Hepatic stellate cell (primary cell): ENCODE measurements at places on chromosomes 1 and 21.

DNA sequence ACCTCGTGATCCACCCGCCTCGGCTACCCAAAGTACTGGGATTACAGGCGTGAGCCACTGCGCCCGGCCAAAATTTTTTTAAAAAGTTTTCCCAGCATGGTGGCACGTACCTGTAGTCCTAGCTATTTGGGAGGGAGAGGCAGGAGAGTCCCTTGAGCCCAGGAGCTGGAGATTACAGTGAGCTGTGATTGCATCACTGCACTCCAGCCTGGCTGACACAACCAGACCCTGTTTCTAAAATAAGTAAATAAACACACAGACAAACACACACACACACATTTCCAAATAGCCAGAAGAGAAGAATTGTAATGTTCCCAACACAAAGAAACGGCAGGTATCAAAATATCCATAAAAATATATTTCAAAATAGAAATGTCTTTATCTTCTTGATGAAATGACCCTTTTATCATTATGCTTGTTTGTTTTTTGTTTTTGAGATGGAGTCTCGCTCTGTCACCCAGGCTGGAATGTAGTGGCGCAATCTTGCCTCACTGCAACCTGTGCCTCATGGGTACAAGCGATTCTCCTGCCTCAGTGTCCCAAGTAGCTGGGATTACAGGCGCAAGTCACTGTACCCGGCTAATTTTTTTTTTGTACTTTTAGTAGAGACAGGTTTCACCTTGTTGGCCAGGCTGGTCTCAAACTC is 9.3 kb downstream of the HES2 start:
- no peak for DNase-seq

GRCh38 chr1:182394055-182394775 is 2.6 kb upstream of the GLUL start:
- no peak for DNase-seq

DNA sequence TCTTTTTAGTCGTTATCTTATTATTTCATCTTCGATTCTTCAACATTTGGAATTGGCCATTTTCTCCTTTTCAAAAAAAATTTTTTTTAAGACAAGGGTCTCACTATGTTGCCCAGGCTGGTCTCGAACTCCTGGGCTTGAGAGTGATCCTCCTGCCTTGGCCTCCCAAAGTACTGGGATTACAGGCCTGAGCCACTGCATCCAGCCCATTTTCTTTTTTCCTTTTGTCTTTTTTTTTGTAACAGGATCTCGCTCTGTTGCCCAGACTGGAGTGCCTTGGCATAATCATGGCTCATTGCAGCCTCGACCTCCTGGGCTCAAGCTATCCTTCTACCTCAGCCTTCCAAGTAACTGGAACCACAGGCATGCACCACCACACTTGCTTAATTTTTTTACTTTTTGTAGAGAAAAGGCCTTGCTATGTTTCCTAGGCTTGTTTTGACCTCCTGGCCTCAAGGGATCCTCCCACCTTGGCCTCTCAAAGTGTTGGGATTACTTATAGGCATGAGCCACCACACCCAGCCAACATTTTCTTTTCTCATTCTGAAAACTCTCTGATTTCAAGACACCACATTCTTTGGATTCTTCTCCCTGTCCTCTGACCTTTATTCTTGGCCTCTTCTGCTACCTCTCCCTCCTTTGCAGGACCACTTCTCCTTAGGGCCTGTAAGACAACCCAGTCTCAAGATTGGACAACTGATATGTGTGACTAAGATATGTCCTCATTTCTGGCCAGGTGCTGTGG is 6.0 kb upstream of the MAP1LC3C start:
- no peak for DNase-seq

DNA sequence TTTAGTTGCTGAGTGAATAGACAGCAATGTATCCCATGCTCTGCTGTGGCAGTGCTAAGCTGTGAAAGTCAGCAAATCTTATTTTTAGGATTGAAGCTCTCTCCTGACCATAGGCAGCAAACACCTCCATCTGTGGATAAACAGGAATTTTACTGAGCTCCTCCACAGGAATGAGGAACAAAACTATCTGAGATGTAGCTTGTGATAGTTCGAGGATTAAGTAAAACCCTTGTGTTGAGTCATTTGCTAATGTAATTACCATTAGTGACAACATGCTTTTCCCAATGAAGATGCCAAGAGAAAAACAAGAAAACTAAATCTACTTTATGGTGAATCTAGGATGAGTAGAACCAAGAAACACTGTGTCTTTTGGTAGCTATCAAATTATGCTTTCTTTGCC is 122.7 kb downstream of the CLEC20A start:
- DNase-seq = no peak

DNA sequence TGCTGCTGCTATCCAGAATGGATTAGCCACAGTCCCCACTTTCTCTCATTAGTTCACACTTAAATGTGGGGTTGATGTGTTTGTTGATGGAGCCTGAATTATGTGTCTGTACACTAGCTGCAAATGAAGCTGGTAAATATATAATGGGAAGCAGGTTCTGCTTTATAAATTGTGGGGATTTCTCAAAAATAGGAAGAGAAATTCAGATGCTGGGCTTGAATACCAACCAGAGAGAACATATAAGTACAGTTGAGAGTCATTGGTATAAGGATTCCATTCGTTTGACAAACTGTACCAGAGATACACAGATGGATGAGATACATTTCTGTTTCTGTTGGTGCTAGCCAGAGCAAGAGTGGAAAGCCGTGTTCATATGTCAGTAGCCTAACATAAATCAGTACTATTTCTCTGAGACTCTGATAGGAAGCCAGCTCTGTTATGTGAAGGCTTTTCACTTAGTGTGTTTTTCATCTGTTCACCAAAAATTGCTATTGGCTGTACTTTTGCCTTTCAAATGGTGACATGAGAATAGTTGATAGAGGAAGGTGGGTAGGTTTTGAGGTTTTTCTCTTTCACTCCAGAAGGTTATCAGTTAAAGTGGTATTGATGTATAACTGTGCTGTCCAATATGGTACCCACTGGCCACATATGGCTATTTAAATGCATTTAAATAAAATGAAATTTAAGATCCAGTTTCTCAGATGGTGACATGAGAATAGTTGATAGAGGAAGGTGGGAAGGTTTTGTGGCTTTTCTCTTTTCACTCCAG is 15.6 kb downstream of the SMG7 start:
- no peak for DNase-seq

DNA sequence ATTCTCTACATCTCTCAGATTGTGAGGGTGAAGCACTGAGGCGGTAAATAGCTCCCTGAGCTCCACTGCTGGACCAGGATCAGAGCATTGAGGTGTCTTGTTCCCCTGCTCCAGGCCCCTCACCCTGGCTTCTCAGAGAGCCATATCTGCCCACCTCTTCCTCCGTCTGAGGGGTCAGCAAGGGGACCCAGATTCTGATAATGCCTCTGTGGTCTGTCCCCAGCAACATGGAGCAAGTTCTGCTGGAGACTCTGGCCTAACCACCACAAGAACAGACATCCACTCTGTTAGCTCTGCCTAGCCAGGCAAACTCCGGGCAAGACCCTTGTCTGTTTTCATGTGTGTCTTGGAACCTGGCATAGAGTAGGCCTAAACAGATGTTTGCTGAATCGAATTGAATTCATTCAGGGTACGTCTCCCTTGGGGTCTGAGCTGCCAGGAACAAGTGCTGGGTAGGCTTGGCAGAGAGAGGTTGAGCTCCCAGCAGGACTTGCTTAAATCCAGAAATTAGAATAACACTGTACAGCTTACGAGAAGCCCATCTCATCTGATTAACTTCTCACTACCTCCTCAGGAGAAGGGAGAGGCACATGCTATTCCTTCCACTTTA is 2.3 kb downstream of the TRAF5 start:
- DNase-seq = no peak

- DNase-seq = no peak
Measured at GRCh38 chr1:55632906-55633305, 417.7 kb upstream of the USP24 start.

GRCh38 chr1:1627261-1627828 is 4.6 kb upstream of the MMP23B start:
- no peak for DNase-seq

DNA sequence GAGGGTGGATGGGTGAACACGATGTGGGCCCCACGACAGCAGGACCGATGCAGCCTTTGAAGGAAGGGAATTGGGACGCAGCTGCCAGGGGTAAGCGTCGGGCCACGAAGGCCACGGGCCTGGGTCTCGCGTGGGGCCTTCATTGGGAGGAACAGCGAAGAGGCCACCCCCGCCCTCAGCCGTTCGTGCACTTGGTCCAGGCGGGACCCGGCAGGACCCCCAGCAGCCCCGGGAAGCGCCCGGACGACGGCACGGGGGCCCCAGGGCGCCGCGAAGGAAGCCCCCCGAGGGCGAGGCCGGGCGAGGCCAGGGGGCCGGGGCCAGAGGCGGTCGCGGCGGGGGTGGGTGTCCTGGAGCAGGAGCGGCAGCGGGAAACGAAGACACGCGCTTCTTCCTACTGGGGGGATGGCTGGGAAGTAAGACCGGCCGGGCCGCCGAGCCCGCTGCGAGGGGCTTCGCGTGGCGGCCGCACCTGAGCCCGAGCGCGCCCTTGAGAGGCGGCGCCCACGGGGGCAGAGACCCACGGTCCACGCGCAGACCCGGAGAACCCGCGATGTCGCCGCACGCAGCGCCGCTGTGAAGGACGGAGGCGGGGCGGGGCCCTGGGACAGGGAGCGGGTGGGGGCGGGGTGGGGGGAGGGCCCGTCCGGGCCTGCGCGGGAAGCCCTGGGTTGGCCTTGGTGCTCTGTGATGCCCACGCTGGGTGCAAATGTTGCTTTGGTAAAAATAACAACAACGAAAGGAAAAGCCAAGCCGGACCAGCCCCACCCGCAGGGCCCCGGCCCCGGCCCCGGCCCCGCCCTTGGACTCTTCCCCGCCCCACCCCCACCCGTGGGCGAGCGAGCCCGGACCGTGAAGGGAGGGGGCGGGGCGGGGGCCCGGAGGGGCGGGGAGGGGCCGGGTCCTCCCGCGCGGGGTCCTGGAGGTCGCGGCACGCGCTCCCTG is 56.0 kb upstream of the ADARB1 start:
- DNase-seq = peak; percentile 66

GRCh38 chr1:10635085-10635896 is 160.5 kb downstream of the PEX14 start:
- peak; percentile 52 for DNase-seq

GRCh38 chr21:34345892-34346291 is 17.9 kb upstream of the KCNE2 start:
- peak; percentile 62 for DNase-seq

- no peak for DNase-seq
Measured at GRCh38 chr1:184164536-184164935, 113.0 kb downstream of the TSEN15 start.

DNA sequence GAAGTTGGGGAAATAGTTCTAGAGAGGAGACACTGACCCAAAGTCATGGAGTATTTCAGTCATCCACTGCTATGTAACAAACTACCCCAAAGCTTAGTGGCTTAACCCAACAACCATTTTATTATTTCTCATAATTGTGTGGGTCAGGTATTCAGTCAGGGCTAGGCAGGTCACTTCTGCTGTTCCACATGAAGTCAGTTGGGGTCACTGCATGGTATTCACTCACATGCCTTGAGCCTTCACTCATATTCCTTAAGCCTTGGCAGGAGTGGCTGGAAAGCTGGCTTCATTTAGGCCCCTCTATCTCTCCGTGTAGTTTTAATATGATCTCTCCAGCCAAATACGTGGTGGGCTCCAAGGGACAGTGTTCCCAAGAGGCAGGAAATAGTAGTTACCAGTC is 17.5 kb upstream of the RNF11 start:
- no peak for DNase-seq

- no peak for DNase-seq
Measured at GRCh38 chr1:61585714-61586113, 139.2 kb downstream of the TM2D1 start.

- no peak for DNase-seq
Measured at GRCh38 chr1:172642970-172643369, 15.9 kb upstream of the FASLG start.
